ENCODE measurements at places on chromosomes 3 and 15.

GRCh38 chr3:12415014-12415680, 69.1 kb upstream of the TSEN2 start:
- H3K36me3 ChIP-seq = no peaks in the 10 kb centered on the region
- H3K4me3 ChIP-seq = no peak overlapping the region
- H3K27me3 ChIP-seq = peaks cover 7% of the 10 kb centered on the region
- no peak overlapping the region for H3K27ac ChIP-seq
- no peak for DNase-seq
- no peaks in the 10 kb centered on the region for H3K4me1 ChIP-seq

- H3K4me3 ChIP-seq = no peak overlapping the region
- no peak for DNase-seq
- no peaks in the 10 kb centered on the region for H3K4me1 ChIP-seq
- H3K27me3 ChIP-seq = no peaks in the 10 kb centered on the region
- H3K27ac ChIP-seq = no peak overlapping the region
- H3K36me3 ChIP-seq = peaks cover 53% of the 10 kb centered on the region
Measured at GRCh38 chr15:67164811-67165253, 89.6 kb downstream of the AAGAB start.

- no peaks in the 10 kb centered on the region for H3K27me3 ChIP-seq
- peaks cover 46% of the 10 kb centered on the region for H3K4me1 ChIP-seq
- no peaks in the 10 kb centered on the region for H3K36me3 ChIP-seq
- peak overlapping the region; percentile 90 for H3K27ac ChIP-seq
- peak overlapping the region; percentile 94 for H3K4me3 ChIP-seq
Measured at GRCh38 chr15:63833021-63833696, 589 bp downstream of the HERC1 start.

DNA sequence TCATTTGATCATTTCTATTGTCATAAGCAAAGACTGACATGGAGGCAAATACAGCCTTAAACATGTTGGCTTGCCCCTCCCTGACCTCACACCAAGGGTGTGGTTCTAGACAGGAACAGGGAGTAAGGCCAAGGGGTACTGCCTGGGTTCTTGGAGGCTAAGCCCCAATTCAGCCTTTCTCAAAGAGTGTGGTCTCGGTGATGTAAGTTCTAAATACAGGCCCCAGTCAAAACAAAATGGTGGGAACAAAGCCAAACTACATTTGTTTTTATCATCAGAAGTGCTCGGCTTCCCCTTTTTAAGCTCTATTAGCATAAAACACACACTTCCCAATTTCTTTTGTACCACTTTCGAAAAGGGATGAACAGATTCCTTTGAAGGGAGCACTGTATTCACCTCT, 129.5 kb downstream of the ATP8B4 start:
- H3K27ac ChIP-seq = no peak overlapping the region
- no peak overlapping the region for H3K4me3 ChIP-seq
- no peaks in the 10 kb centered on the region for H3K36me3 ChIP-seq
- no peaks in the 10 kb centered on the region for H3K4me1 ChIP-seq
- no peaks in the 10 kb centered on the region for H3K27me3 ChIP-seq

- no peaks in the 10 kb centered on the region for H3K27me3 ChIP-seq
- H3K4me1 ChIP-seq = no peaks in the 10 kb centered on the region
- no peak overlapping the region for H3K27ac ChIP-seq
- DNase-seq = no peak
- H3K4me3 ChIP-seq = no peak overlapping the region
- H3K36me3 ChIP-seq = peaks cover 3% of the 10 kb centered on the region
Measured at GRCh38 chr3:15756505-15756904, 41.3 kb downstream of the ANKRD28 start.
